ENCODE measurements at places on chromosomes 7 and 10.

GRCh38 chr10:48590945-48591344, 13.9 kb downstream of the ARHGAP22 start:
- DNase-seq, result no peak

DNA sequence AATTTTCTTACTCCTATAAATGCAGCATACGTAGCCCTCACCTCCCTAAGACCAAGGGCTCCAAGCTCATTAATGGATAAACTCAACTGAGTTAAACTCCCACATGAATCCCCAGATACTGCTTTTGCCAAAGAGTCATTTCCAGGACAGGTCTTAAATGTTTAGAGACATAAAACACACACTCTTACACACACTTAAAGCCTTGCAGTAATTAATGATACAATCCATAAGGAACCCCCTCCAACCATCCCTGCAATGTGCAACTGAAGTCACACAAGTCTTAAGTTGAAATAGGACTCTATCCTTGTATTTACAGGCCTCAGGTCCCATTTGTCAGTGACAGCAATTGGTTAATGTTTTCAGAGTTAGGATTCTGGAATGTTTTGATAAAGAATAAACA, 194.1 kb downstream of the FANK1 start:
- no peak for DNase-seq

DNA sequence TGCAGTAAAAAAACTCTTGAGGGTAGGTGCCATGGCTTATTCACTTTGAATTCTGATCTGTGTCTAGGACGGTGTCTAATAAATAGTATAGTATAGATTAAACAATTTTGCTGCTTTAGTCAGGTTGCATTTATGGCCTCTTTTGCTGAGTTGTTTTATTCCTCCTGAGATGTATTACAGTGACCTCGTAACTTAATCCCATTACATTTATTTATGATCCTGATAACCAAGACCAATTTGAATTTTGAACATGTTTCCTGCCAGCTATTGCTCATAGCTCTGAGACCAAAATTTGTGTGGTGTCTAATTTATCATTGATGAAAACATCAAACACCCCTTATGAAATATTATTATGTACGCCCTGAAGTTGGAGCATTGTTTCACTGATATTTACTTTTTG, 381.9 kb upstream of the SEMA3C start:
- DNase-seq, result no peak

DNA sequence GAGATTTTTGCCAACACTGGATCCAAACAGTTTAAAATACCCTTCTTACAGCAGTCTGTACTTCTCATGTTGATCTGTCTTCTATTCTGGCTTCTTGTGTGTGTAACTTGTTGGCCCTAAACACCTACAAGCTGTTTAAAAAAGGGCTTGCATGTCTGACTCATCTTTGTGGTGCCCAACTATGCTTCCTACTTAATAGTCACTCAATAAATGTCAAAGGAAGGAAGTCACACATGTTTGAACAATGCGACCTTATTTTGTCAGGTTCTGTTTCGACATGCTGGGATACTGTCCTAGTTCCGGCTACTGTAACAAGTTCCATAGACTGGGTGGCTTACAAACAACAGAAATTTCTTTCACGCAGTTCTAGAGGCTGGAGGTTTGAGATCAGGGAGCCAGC, 9.4 kb upstream of the GRK5 start:
- DNase-seq, result no peak

- DNase-seq, result no peak
Observed at GRCh38 chr10:85848756-85849155, 517.8 kb downstream of the GRID1 start.

GRCh38 chr10:98516352-98516751, 69.6 kb upstream of the HPS1 start:
- no peak for DNase-seq

DNA sequence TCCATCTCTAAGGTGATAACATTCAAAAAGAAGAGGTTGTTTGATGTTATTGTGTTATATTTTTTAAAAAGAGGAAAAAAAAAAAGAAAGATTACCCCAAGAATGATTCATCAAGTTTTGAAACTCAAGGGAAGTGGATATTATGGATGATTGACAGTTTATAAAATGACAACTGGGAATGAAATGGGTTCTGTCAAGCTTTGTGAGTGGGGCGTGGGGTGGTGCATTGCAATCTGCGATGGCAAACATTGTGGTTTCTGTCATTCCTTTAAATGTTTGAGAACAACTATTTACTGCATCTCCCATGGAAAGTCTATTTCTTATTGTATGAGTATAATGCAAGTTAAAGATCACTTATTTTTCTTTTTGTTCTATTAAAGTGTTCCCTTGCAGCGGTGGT, 297.0 kb downstream of the CCDC3 start:
- no peak for DNase-seq

DNA sequence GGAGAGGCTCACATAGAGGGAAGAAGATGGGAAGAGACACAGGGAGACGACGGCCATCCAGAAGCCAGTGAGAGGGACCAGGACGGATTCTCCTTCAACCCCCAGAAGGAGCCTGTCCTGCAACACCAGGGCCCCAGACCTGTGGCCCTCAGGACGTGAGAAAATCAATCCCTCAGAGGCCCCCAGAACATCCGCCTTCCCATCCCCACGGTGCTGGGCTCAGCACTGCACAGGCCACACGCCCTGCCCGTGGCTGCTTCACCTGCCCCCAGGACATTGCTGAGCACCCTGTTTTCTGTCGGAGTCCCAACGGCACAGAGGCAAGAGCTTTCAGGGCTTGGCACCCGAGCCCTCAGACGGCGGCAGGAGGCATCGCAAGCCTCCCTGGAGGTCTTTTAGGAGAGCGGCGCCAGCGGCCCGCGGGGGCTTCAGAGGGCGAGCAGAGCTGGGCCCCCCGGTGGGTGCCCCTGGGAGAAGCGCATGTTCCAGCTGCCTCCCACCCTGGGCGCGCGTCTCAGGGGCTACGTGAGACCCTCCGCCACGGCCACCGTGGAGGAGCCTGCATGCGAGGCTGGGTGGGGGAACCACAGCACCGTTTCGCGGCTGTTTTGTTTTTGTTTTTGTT, 42.8 kb downstream of the PDGFA start:
- no peak for DNase-seq

All from activated B cell treated with CpG ODN at 0.5 μM for 24 hours (primary cell).